Thoracic aorta (tissue), 2 donors: ENCODE measurements at places on chromosomes 6 and 20.
A peak's percentile ranks its signal among the peaks of the same experiment; 100 is the strongest.

GRCh38 chr6:57279013-57279412 is 38.4 kb upstream of the PRIM2 start:
- no peak for DNase-seq

- DNase-seq = no peak
Measured at GRCh38 chr6:73258721-73259120, 4.3 kb downstream of the KHDC1 start.

DNA sequence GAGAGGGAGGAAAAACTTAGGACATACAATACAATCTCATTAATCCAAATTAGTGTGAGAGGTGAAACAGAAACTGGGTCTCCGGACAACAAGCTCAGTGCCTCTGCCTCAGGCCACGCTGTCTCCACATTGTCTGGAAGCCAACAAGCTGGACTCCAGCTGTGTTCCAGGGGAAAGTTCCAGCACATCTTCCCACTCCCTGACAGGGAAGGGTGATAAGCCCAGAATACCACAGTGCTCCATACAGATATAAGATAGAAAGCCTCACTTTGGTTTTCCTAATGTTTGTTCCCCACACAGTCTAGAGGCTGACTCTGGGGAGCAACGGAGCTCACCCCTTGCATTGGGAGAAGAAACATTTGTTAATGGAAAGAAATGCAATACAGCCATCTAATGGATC is 117.1 kb upstream of the SPTLC3 start:
- DNase-seq = no peak

GRCh38 chr6:128713461-128713860 is 169.5 kb upstream of the LAMA2 start:
- DNase-seq = no peak

DNA sequence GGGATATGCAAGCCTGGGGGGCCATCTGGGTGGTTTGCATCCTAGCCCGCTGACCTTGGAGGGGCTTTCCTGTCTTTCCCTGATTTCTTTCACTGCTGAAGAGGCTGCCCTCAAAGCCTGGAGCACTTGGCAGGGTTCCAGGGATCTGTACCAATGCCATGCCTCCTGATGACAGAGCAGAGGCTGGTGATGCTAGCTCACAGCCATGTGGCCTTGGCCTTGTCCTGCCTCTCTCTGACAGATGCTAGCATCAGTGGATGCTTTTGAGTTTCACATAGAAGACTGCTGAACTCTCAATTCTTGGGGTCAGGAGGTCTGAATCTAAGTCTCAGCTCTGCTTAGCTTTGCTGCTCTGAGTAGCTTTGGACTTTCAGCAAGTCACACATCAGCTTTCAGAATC is 21.9 kb upstream of the RREB1 start:
- peak; percentile 11 for DNase-seq

DNA sequence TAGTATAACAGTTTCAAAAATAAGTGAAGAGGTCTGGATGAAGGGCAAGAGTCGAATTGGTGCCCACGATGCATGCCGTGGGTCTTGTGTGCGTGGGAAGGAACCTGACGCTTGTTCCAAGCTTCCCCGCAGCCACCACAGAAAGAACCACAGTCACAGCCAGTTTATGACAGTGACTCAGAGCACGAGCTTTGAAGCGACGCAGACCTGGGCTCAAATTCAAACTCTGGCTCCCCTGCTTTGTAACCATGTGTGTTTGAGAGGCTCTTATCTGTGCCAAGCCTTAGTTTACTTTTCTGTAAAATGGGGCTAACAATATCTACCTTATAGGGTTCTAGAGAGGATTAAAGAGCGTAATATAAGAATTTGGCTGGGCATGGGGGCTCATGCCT is 65.5 kb downstream of the SYNJ2 start:
- DNase-seq = no peak

DNA sequence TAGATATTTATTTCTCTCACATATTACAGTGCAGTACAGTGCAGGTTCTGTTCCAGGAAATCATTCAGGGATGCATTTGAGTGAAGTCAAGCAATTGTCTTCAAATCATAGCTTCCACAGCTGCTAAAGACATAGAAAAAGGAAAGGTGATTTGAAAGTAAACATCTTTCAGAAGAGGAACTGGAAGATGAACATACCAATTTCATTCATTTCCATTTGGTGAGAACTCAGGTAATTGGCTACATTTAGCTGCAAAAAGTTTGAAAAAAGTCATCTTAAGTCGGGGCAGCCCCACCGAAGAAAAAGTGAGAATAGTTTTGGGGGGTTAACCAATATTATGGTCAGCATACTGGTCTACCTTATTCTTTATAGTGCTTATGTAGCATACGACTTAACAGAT is 61.4 kb upstream of the IL20RA start:
- DNase-seq = no peak

DNA sequence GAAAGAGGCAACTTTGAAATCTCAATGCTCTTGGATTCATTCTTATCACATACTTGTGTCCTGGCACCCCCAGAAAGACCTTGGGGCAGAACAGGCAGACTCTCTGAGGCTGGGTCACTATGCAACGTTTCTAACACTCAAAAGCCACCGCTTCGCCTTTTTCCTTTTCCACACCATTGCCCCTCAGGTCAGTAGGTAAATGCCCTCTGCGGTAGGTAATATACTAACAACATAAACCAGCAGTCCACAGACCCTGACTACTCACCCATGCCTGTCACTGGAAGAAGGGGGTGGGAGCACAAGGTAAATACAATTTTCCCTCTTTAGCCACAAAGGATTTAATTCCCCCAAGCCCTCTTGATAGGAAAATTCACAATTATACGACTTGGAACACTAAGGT is 6.5 kb upstream of the SPTLC3 start:
- no peak for DNase-seq

- no peak for DNase-seq
Measured at GRCh38 chr20:60637801-60638200, 614.3 kb upstream of the CDH4 start.

- no peak for DNase-seq
Measured at GRCh38 chr20:13525225-13525940, 113.3 kb downstream of the TASP1 start.

DNA sequence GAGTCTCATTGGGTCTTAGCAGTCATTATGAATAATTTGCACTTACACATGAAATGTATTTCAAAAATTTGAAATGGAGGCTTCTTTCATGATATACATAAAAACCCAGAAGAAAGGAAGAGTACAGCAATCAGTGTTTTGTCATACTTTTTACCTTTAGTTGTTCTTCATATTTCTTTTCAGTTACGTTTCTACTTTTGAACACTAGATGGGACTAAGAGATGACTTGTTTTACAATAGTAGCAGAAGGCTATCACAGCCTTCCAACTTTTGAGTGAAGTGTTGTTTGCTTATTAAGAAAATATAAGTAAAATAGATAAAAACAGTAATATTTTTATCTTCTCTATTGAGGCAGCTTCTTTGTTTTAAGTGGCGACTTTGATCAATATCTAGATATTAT is 58.1 kb downstream of the L3MBTL3 start:
- DNase-seq = no peak

- DNase-seq = no peak
Measured at GRCh38 chr6:22164236-22164635, 132.6 kb downstream of the PRL start.

DNA sequence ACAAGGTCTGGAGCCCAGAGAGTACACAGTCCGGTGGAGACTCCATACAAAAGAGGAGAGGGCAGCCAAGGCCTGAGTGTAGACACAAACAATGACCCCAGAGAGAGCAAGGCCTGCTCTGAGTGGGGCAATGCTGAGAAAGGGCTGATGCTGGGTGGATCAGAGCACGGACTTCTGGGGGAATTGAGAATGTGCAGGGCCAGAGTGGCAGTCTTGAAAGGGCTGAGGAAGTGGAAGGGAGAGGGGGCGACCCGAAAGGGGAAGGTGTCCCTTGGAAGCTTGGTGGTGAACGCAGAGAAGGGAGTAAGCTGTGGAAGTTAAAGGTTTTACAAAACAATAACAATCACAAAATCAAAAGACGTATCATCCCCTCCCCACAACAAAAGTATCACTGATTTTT is 12.0 kb upstream of the GRM4 start:
- DNase-seq = no peak

DNA sequence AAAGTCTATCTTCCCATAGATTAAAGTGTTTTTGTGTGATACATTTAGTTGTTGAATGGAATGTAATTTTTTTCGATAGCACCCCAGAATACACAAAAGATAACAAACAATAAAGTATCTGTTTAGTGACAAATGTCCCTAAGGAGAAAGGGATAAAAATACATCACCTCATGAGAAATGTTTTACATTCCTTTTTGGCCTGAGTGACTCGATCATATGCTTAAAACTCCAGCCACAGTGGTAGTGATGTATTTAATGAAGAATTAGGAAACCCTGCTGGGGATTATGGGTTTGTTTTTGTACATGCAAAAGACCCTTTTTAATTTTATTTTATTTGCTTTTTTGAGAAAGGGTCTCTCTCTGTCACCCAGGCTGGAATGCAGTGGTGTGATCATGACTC is 4.3 kb upstream of the SGK1 start:
- DNase-seq = no peak

- no peak for DNase-seq
Measured at GRCh38 chr20:23296841-23297701, 53.5 kb upstream of the NXT1 start.

- no peak for DNase-seq
Measured at GRCh38 chr20:54633374-54634355, 158.3 kb downstream of the DOK5 start.
